ENCODE measurements at places on chromosomes 1 and 21.

- DNase-seq = no peak
These were observed 340.4 kb downstream of the DISC1 start for GRCh38 chr1:231966983-231967382.

- DNase-seq = peak; percentile 35
These were observed 5.4 kb downstream of the FOXO6 start for GRCh38 chr1:41366455-41367287.

DNA sequence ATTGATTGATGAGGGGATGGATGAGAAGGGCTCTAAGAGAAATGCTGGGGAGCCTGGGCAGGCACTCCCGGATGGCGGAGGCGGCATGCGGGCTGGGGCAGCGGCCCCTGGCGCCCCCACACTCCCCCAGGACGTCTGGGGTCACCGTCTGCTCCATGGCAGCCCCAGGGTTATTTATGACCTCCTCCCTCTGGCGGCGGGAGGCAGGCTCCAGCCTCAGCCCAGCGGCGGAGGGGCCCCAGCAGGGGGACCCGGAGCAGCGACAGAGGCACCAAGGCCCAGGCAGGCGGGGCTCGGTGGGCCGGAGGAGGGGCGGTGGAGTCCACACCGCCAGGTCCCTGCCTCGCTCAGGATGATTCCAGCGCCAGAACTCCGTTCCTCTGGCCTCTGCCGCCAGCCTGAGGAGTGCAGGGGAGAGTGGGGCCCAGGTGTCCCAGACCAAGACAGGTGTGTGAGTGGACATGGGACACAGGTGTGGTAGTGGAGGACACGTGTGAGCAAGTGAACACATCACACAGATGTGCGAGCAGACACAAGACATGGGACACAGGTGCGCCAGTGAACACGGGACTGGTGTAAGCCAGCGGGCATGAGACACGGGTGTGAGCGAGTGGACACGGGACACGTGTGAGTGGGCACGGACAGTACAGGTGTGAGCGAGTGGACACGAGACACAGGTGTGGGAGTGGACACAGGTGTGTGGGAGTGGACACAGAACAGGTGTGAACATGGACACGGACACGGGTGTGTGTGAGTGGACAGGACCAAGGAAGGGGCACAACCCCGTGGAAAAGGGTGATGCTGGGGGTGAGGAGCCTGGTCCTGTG is 2.5 kb upstream of the SAMD11 start:
- peak; percentile 18 for DNase-seq

DNA sequence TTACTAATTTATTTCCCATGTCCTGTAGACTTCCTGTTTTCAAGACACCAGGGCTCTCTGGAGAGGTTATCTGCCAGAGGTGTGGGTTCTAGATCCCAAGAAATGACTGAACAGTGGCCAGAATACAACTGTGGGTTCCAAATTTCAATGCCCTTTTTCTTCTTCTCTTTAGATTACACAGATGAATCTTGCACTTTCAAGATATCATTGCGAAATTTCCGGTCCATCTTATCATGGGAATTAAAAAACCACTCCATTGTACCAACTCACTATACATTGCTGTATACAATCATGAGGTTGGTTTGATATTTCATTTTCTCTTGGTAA is 15.0 kb downstream of the IFNAR2 start:
- no peak for DNase-seq

DNA sequence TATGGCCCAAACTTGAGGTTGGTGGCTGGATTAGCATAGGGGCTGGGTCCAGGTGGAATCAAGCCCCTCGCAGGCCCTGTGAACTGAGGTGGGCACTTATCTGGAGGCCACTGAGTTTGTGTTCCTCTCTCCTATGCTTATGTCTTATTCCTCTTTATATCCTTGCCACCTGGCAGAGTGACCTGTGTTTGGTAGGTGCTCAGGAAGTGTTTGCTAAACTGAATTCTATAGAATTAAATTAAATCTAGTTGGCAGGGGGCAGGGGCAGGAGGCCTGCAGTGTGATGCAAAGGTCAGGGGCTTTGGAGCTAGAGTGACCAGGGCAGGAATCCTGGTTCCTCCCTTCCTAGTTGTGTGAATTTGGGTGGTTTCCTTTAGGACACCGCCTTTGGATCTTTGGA is 1.1 kb upstream of the TMEM9 start:
- DNase-seq = no peak
